ENCODE measurements at places on chromosomes 2 and 18.

- DNase-seq = no peak
Measured at GRCh38 chr2:42183775-42184174, 14.6 kb downstream of the EML4 start.

- no peak for DNase-seq
Measured at GRCh38 chr2:112474844-112475486, 7.0 kb upstream of the TTL start.

DNA sequence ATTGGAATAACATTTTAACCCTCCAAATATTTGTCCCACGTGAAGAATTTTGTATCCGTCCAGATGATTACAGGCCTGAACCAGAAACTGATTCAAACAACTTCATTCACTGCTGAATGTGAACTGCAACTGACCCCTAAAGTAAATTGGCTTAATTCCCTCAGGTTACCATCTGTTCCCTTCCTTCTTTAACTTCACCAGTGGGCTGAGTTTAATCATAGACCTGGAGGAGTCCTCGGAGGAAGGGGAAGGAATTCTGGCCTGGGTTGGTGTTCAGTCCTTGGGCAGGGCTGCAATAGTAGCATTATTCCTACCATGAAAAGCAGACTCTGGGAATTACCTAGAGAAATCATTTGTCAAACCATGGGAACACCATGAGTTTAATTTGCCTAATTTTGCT is 207.4 kb downstream of the TMEM247 start:
- no peak for DNase-seq

- DNase-seq = no peak
Measured at GRCh38 chr2:144201126-144201525, 318.8 kb downstream of the ZEB2 start.

- DNase-seq = no peak
Measured at GRCh38 chr2:103179798-103180197, 418.0 kb downstream of the TMEM182 start.

GRCh38 chr2:145277922-145278321 is 758.0 kb upstream of the ZEB2 start:
- DNase-seq = no peak

DNA sequence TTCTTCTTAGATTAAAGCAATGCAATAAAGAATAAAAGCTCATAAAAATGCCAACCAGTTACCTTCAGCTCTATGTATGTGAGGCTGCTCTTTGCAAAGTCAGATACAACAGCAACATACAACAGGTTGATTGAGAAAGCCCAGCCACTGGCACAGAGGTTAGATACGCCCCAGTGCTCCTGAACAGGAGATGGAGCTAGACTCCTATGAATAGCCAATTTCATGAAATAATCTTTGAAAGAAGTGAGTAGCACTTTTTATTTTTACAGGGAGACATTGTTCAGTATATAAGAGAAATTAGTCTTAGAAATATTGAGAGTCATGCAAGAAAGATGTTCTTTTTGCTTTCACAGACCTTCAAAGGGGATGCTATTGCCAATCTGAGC is 362.4 kb upstream of the MEX3C start:
- no peak for DNase-seq

GRCh38 chr2:84472856-84473565 is 13.9 kb upstream of the SUCLG1 start:
- no peak for DNase-seq

GRCh38 chr2:231222318-231223000 is 24.0 kb downstream of the ARMC9 start:
- DNase-seq = no peak

DNA sequence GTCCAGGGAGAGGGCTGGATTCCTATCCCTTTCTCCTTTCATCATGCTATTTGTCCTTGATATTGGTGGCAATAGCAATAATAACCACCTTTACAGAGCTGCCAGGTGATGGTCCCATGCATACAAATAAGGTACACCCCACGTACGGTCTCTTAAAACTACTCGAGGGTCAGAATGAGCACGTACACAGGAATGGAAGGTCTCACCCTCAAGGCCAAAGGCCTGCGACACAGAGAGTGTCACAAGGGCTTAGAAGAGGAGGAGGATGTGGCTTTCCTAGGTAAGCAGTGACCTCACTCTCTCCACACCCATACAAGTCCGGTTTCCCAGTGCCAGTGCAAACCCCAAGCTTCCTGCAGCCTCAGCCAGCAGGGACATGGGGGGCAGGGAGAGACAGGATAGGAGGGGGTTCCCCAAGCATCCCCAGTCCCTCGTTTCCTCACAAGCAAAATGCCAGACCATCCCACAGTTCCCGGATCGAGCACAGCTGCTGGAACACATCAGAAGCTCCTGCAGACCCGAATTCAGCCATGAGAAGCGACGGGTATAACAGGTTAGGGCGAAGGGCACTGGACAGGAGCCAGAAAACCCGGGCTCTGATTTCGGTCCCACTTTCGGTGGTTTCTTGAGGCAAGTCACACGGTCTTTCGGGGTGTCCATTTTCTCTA is 49.2 kb downstream of the PLB1 start:
- DNase-seq = no peak

DNA sequence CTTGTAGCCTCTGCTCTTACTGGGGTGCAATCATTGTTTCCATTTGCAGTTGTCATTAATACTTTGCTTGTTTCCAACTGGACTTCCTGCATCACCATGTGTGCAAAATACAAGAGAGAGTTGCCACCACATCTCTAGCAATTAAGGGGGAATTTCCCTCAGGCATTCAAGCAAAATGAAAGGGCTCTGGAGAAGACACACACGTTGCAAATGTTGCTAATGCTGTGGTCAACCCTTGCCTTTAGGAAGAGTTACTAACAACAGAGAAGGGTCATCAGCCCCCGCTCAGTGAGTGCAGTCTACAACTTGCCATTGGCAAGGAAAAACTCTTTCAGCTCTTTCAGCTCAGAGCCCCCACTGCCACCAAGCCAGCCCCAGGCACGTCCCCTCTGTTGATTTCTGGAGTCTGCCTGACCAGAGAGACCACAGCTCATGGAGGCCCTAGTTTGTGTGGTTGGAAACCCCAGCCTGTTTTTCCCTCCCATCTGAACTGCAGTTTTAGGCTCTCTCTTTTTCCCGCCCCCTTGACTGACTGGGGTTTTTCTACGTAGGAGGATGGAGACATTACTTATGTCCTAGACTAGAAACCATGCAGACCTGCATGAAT is 25.9 kb upstream of the GPR45 start:
- DNase-seq = no peak

DNA sequence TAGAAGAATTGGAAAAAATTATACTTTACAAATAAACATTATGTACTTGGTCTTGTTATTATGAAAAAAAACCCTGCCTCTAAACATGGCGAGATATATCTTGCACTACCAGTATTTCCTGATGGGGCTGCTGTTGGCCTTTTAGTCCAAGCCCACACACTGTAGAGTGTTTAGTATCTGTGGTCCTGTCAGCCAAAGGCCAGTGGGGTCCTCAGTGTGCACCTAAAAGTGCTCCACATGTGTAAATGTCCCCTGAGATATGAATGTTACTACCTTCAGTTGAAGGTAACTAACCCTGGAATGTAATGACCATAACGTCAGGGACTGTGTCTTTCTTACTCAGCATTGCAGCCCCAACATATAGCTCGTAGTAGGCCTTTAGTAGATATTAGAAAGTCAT is 71.1 kb upstream of the HK2 start:
- DNase-seq = no peak

- no peak for DNase-seq
Measured at GRCh38 chr2:72934683-72935610, 17.6 kb downstream of the EMX1 start.

- DNase-seq = no peak
Measured at GRCh38 chr2:60352491-60353405, 200.7 kb downstream of the BCL11A start.

DNA sequence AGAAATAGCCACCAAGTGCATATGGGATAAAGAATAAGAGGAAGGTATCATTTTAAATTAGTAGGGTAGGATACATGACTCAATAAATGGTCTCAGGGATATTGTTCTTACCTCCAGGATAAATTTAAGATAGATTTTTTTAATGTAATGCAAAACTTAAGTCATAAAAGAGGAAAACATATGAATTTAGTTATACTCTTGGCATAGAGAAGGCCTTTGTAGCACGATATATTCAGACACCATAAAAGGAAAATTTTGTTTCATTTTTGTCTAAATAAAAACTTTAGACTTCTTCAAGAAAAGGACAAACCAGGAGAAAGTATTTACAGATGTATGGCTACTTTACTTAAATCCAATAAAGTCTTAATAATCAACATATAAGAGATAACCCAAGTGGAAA is 78.5 kb upstream of the CAB39 start:
- no peak for DNase-seq

DNA sequence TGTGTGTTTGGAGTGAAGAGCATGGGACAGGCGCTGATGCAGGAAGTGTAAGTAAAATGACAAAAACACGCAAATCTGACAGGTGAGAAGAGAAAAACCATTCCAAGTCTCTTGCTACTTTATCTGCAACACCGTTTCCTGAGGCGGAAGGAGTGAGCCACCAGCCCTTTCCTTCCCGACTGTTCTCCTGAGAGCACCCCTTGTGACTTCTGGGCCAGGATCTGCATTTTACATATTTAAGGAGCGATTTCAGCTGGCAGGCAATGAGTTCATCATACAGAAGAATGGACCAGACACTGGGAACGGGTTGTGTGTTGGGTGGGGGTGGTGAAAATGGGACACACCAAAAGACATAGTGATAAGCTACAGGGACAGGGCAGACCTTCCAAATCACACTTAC is 277.3 kb downstream of the TGIF1 start:
- DNase-seq = no peak

DNA sequence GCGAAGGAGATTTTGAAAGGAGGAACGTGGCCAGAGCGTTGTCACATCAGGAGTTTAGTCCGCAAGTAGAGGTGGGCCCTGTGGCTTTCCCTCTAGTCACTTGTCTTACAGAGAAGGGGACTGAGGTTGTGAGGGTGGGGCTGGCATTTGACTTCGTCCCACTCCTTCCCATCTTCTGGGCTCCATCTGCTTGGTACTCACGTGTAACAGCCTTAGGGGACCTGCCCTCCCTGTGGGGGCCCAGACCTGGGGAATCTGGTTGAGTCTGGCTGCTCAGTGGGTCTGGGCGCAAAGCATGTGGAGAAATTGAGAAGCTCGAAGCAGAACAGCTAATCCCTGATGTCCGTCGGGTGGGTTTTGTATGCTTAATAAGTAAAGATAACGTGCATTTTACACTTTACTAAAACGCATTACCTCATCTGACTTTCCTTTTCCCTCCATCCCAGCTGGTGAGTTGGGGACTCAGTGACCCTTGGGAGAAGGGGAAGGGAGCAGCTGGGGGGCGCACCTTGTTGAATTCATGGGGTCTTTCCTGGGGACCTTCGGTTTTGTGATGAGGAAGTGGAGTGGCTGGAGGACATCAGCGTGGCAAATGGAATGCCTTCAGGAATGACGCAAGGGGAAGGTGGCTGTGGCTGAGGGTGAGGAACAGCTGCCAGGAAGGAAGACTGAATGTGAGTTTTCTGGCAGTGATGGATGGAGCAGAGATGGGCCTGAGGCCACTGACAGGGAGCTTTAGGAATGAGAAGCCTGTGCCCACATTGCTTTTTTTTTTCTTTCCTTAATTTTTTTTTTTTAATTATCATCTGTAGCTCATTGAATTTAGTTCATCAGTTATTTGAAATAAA is 44.8 kb downstream of the ASAP2 start:
- DNase-seq = no peak

DNA sequence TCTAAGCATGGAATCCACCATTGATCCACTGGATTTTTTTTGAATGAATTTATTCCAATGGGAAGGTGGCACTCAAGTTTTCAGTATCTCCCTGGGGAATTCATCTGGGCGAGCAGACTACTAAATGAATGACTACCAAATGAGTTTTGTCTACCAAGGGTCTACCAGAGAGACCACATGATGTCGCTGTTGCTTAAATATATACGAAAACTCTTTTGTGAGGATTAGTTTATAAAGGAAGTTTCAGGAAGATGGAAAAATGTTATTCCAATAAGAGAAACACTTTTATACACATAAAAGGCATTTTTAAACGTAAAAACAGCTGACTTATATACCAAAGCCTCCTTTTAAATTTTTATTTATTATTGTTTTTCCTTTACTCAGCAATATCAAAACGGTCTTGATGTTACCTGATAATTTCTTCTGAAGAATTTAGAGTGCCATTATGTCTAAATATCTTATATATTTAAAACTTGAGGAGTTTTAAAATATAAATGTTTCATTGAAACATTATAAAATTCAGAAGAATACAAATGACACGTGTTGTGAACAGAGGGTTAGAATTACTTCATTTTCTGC is 139.7 kb downstream of the HRH4 start:
- DNase-seq = no peak

DNA sequence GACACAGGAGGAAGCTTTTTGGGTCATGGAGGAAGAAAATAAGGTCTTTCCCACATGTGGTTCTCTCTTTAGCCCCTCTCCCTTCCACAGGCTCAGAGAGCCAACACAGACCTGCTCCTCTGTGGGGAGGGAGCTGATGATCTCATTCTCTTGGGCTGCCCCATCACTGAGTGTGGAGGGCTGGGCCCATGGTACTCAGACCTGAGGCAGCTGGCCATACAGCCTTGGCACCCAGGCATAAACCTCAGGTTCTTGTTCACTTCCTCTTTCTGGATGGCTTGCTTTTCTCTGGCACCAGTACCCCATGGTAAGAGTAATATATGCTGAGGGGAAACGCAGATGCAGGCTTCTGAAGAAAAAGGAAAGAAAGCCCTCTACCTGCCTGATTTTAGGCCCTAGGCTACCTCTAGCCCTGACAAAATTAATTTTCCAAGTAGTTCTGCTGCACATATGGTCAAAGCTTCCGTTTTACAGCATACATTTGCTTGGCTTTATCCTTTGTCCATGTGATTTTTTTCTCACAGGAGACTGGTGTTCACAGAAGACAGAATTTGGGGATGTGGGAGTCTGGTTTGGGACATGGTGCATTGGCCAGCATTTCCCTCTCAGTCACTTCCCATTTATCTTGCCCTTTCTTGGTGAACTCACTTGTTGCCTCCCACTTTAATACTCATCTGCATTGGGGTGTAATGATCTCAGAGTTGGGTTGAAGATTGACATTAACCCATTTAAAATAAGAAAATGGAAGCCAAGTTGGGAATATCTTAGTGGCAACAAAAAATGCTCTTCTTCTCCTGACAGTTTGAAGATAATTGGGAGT is 11.1 kb downstream of the DHRS9 start:
- DNase-seq = no peak

DNA sequence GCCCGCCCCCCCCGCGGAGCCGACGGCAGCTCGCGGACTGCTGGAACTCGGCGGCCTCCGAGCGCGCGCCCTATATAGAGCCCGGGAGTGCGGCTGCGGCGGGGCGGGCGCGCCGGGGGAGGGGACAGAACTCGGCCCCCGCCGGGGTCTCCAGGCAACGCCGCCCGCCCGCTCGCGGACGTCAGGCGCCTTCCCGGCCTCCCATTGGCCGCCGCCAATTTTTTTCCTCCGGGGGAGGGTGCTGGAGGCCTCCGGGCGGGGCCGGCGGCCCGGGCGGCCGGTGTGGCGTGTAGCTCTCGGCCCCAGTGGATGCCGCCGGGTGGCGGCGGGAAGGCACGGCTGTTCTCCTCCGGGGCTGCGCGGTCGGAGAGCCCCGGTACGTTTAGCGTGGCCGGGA is at the start of gene ZFP36L2:
Gene ZFP36L2 (minus strand): TSS at position 49 of the 397 bp plus-strand sequence. CDS start 291 bp downstream, outside the sequence.
- peak; percentile 96 for DNase-seq

- no peak for DNase-seq
Measured at GRCh38 chr18:63511285-63511684, 30.9 kb upstream of the SERPINB12 start.
